Endothelial cell (in vitro differentiated cells): ENCODE measurements at places on chromosomes 16 and 17.
A peak's percentile ranks its signal among the peaks of the same experiment; 100 is the strongest.

DNA sequence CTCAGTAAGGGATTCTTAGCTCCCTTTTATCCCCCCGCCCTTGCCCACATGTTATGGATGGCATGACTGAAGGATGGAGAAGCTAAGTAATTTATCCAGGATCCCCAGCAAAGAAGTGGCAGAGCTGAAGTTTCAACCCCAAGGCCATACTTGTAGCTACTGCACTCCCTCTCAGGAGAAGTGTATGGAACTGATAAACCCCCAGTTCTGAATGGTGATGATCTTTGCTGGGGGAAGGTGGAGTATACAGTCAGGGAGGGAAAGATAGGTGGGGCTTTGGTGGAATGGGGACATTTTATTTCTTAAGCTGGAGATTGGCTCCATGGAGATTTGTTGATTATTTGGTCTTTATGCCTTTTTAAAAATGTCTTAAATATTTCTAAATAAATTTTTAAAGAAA is 58.3 kb downstream of the TNRC6C start:
- no peak for DNase-seq

- peak; percentile 35 for DNase-seq
These were observed 26.3 kb downstream of the CEP112 start for GRCh38 chr17:66165537-66166123.

GRCh38 chr17:58092797-58093385 is 9.7 kb downstream of the DYNLL2 start:
- no peak for DNase-seq

DNA sequence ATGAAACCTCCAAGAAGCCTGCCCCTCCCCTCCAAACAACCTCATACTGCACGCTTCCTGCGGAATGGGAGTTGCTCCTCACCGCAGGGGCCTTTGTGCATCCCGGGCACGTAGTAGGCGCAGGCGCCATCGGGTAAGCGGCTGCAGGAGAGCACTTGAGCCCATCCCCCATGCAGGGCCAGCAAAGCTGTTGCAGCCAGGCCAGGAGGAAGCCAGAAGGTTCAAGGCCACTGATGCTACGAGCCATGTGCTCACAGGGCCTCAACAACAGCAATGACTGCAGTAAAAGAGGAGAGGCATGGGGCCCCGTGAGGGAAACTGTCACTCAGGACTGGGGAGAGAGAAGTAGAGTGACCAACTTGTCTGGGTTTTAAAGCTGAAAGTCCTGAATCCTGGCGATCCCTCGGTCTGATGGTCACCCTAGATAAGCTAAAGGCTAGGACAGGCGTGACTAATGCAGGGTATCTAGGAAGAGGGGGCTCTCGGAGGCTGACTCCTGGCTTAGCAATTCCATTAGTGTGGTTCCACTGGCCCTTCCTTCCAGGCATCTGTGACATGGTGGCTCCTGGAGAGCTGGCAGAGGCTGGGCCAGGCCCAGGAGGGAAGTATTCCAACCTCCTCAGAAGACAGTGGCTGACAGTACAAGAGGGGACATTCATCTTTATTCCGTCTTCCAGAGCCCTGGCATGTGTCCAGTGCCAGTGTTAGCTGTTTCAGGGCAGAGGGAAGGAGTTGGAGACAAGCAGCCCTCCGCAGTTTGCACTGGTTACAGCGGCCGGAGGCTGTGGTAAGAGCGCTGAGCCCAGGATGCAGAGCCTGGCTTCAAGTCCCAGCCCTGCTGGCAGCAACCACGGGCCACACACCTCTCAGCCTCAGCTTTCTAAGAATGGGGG is 20.8 kb downstream of the GOSR2 start:
- DNase-seq = no peak

DNA sequence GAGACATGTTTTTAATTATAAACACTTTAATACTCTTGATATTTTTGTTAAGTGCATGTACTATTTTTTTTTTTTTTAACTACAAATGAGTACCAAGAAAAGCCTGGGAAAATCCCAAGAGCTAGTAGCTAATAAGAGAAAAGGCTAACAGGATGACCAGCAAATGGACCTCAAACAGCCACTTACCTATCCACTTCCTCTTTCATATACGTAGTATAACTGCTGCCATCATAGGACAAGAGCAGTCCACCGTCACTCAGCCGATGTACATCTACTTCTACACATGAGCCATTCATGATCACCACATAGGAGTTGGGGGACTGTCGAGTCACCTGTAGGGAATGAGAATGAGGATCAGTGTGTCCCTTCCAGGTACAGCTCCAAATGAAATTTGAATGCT is 128.0 kb upstream of the C17orf78 start:
- DNase-seq = no peak

- no peak for DNase-seq
These were observed 250.2 kb downstream of the CDH13 start for GRCh38 chr16:82876951-82877350.

- peak; percentile 23 for DNase-seq
These were observed 4.7 kb downstream of the SLC12A3 start for GRCh38 chr16:56869513-56870275.

DNA sequence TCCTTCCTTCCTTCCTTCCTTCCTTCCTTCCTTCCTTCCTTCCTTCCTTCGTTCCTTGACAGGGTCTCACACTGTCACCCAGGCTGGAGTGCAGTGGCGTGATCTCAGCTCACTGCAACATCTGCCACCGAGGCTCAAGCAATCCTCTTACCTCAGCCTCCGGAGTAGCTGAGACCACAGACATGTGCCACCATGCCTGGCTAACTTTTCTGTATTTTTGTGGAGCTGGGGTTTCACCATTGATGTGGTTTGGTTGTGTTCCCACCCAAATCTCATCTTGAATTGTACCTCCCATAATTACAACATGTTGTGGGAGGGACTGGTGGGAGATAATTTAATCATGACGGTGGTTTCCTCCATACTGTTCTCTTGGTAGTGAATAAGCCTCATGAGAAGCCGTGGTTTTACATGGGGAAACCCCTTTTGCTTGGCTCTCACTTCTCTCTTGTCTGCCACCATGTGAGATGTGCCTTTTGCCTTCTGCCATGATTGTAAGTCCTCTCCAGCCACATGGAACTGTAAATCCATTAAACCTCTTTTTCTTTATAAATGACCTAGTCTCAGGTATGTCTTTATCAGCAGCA is 90.3 kb upstream of the MPHOSPH6 start:
- no peak for DNase-seq

- no peak for DNase-seq
These were observed 39.3 kb upstream of the GNG13 start for GRCh38 chr16:839643-840408.

GRCh38 chr16:57637965-57638364 is 9.5 kb downstream of the ADGRG1 start:
- no peak for DNase-seq
